Activated CD4-positive, alpha-beta T cell treated with anti-CD3 and anti-CD28 coated beads, Interleukin-2, amount 10 ng/mL, durations not matched to agents 24 days and 14 days (primary cell): ENCODE measurements at places on chromosomes 4 and X.

GRCh38 chrX:119007189-119007770 is 32.9 kb downstream of the LONRF3 start:
- H3K27ac ChIP-seq: no peak overlapping the region
- H3K27me3 ChIP-seq: no peaks in the 10 kb centered on the region
- no peaks in the 10 kb centered on the region for H3K36me3 ChIP-seq
- H3K4me1 ChIP-seq: no peaks in the 10 kb centered on the region
- no peak for DNase-seq

DNA sequence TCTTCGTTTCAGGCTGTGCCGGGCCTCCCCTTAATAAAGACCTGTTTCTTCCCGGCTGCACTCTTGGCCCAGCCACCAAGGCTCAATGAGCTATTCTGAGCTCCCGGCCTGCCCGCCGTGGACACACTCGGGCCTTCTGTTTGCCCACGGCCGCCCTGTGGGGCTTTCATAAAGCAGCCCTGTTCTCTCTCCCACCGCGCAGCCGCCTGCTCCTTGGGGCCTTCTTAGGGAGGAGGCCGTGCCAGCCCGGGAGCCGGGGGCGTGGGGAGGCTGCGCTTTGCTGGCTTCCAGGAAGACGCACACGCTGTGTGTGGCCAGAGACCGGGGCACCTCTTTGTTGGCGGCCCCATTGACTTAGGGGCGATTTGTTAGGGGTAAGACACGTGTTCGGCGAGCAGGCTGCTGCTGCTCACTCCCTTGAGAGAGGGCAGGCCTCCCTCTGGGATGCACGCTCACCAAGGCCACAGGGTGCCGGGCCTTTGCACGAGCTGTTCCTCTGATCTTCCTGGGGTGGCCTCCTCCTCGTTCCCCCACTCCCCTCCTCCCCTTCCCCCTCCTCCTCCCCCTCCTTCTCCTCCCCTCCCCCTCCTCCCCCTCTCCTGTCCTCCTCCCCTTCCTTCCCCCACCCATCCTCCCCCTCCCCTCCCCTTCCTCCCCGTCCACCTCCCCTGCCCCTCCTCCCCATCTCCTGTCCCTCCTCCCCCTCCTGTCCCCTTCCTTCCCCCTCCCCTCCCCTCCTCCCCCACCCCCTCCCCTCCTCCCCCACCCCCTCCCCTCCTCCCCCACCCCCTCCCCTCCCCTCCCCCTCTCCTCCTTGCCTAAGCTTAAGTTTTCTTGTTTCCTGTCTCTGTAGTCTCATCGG is 11.3 kb downstream of the BLOC1S4 start:
- peak overlapping the region; percentile 12 for H3K4me3 ChIP-seq
- H3K36me3 ChIP-seq: no peaks in the 10 kb centered on the region
- DNase-seq: no peak
- H3K27me3 ChIP-seq: no peaks in the 10 kb centered on the region
- peak overlapping the region; percentile 58 for H3K27ac ChIP-seq

GRCh38 chr4:137961051-137961438 is 281.1 kb downstream of the SLC7A11 start:
- no peak for DNase-seq
- no peaks in the 10 kb centered on the region for H3K27me3 ChIP-seq
- H3K27ac ChIP-seq: no peak overlapping the region

- no peaks in the 10 kb centered on the region for H3K4me1 ChIP-seq
- no peaks in the 10 kb centered on the region for H3K36me3 ChIP-seq
- no peak overlapping the region for H3K27ac ChIP-seq
- no peaks in the 10 kb centered on the region for H3K27me3 ChIP-seq
- H3K4me3 ChIP-seq: no peak overlapping the region
These were observed 2023.7 kb downstream of the ARAP2 start for GRCh38 chr4:34220601-34221000.

GRCh38 chr4:123776267-123776666 is 379.7 kb downstream of the SPRY1 start:
- no peak overlapping the region for H3K27ac ChIP-seq
- H3K4me1 ChIP-seq: peaks cover 2% of the 10 kb centered on the region
- H3K27me3 ChIP-seq: peaks cover 4% of the 10 kb centered on the region
- no peak overlapping the region for H3K4me3 ChIP-seq

- no peak overlapping the region for H3K4me3 ChIP-seq
- DNase-seq: no peak
- no peaks in the 10 kb centered on the region for H3K4me1 ChIP-seq
- no peak overlapping the region for H3K27ac ChIP-seq
These were observed 154.4 kb downstream of the EFHC2 start for GRCh38 chrX:44189116-44189515.

GRCh38 chrX:149540621-149541520 is at the start of gene EOLA1:
TSS of gene EOLA1 (plus strand) at chrX:149541012. CDS start at chrX:149545631, 4,619 bp downstream.
- peak within 1 kb of the TSS; percentile 100 for H3K27ac ChIP-seq
- peaks cover 6% of the 10 kb centered on the region for H3K36me3 ChIP-seq
- DNase-seq: peak; percentile 93
- no peaks in the 10 kb centered on the region for H3K27me3 ChIP-seq

DNA sequence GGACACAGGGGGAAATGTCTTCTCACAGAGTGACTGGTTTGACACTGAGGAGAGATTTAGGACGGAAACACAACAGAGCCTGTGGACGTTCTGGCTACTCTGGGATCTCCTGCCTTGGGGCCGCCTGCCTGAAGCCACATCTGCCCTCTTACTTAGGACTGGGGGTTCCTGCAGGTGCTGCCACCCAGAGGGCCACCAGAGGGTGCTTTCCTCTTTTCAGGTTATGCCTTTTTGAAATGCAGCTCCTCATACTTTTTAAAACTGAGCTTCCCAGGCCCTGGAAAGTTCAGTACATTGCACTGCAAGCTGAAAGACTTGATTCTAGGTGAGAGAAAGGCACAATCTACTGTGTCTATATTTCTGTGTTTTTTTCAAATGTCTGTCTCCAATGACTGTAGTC is 92.2 kb upstream of the PGRMC2 start:
- no peaks in the 10 kb centered on the region for H3K27me3 ChIP-seq
- DNase-seq: no peak
- no peaks in the 10 kb centered on the region for H3K36me3 ChIP-seq
- no peak overlapping the region for H3K27ac ChIP-seq
- no peak overlapping the region for H3K4me3 ChIP-seq

- H3K27me3 ChIP-seq: peaks cover 27% of the 10 kb centered on the region
- no peak overlapping the region for H3K4me3 ChIP-seq
- H3K27ac ChIP-seq: no peak overlapping the region
- H3K36me3 ChIP-seq: no peaks in the 10 kb centered on the region
- H3K4me1 ChIP-seq: no peaks in the 10 kb centered on the region
- no peak for DNase-seq
These were observed 77.1 kb downstream of the EIF4E start for GRCh38 chr4:98851806-98852205.

- peaks cover 25% of the 10 kb centered on the region for H3K36me3 ChIP-seq
- DNase-seq: no peak
- H3K27ac ChIP-seq: no peak overlapping the region
- peaks cover 7% of the 10 kb centered on the region for H3K4me1 ChIP-seq
- no peaks in the 10 kb centered on the region for H3K27me3 ChIP-seq
- H3K4me3 ChIP-seq: no peak overlapping the region
These were observed 44.5 kb downstream of the ANKRD17 start for GRCh38 chr4:73213916-73214653.

DNA sequence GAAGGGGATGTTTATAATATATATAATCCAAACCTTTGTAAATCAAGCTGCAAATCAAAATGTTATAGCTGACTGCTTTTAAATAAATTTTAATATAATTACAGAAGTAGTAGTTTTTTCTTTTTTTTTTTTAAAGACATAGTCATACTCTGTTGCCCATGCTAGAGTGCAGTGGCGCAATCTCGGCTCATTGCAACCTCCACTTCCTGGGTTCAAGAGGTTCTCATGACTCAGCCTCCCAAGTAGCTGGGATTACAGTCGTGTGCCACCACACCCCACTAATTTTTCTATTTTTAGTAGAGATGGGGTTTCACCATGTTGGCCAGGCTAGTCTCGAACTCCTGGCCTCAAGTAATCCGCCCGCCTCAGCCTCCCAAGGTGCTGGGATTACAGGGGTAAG is 178.7 kb downstream of the FBXW7 start:
- H3K4me1 ChIP-seq: peaks cover 19% of the 10 kb centered on the region
- H3K4me3 ChIP-seq: no peak overlapping the region
- H3K36me3 ChIP-seq: peaks cover 2% of the 10 kb centered on the region
- DNase-seq: no peak
- H3K27ac ChIP-seq: no peak overlapping the region

GRCh38 chr4:1326751-1327525 is 20.1 kb upstream of the UVSSA start:
- no peaks in the 10 kb centered on the region for H3K27me3 ChIP-seq
- H3K36me3 ChIP-seq: peaks cover 19% of the 10 kb centered on the region
- DNase-seq: no peak
- H3K4me1 ChIP-seq: peaks cover 21% of the 10 kb centered on the region
- H3K27ac ChIP-seq: no peak overlapping the region
- no peak overlapping the region for H3K4me3 ChIP-seq

DNA sequence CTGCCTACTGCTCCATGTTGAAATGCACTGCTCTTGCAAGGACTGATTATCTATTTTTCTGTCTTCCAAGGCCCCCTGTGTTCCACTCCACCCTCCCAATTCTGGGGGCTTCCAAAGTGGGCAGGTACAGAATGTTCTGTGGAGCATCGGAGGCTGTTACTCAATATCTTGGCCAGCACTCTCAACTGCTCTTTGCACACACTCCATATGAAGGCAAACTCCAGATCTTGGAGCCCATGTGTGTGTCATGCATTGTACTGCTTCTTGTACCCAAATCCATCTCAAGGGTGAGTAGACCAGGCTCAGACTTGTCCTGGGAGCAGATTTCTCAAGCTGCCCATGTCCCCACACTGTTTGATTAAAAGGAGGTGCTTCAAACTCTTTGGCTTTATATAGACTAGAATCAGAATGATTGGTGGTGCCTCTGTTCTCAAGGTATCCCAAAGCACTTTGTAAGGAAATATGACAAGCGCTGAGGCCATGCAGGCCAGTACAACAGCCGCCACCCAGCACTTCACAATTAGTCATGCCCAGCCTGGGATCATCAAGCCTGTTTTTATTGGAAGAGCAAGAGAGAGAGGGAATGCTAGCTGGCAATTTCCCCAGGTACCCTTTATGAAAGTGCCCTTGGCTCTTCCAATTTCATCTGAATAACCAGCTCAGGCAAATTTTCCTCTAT is 44.3 kb downstream of the AR start:
- H3K4me1 ChIP-seq: no peaks in the 10 kb centered on the region
- no peak overlapping the region for H3K27ac ChIP-seq
- no peaks in the 10 kb centered on the region for H3K27me3 ChIP-seq
- DNase-seq: no peak
- H3K4me3 ChIP-seq: no peak overlapping the region
- H3K36me3 ChIP-seq: no peaks in the 10 kb centered on the region

DNA sequence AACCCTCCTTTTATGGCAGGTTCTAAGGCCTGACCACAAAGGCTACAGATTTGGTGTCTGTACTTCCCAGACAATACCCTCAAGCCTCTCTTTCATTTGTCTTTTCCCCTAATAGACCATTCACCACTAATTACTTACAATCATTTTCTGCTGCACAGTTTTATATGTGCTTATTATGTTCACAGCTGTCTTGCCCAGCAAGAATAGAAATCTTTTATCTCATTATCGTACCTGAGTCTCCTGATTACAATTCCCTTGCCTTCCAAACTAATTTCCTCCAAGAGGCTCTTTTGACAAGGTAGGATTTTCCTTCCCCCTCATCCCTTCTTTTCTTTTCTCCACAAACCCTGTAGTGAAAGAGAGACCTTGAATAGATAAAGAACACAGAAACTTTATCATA is 352.5 kb upstream of the FMR1 start:
- no peaks in the 10 kb centered on the region for H3K4me1 ChIP-seq
- H3K27ac ChIP-seq: no peak overlapping the region
- no peak overlapping the region for H3K4me3 ChIP-seq
- no peak for DNase-seq
- no peaks in the 10 kb centered on the region for H3K27me3 ChIP-seq

DNA sequence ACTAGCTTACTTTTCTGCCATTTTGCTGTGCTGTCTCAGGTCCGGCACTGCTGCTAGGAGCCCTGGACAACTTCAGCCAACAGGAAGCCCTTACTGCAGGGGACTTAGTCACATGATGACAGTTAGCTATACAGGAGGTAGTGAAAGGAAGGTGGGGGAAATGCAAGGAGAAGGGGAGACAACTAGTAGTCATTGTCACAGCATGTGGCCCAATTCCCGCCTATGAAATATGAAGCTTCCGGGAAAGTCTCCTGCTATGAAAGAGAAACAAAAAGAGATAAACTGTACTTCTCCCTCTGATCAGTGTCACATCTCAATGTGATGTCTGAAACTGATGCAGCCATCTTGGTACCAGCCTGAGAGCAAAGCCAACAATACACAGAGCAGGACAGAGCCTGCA is 71.6 kb downstream of the AMELX start:
- no peak overlapping the region for H3K4me3 ChIP-seq
- no peak overlapping the region for H3K27ac ChIP-seq
- no peaks in the 10 kb centered on the region for H3K27me3 ChIP-seq
- no peak for DNase-seq
- no peaks in the 10 kb centered on the region for H3K4me1 ChIP-seq

DNA sequence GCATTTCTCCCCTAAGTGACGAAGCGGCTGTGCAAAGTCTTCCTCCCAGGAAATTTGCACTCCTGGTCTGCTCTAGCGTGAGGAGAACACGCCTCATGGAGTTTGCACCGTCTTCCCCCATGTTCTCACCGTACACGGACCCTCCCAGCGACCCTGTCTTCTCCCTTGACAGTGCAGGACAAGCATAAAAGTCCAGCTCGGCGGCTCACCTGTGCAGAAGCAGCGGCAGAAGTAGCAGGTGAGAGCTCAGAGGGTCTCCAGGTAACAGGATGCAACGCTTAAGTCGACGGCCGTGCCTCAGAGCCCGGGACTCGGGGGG is 314 bp downstream of the P2RY8 start:
- H3K36me3 ChIP-seq: peaks cover 8% of the 10 kb centered on the region
- no peak for DNase-seq
- peak overlapping the region; percentile 88 for H3K4me3 ChIP-seq
- peak overlapping the region; percentile 98 for H3K27ac ChIP-seq
- peaks cover 15% of the 10 kb centered on the region for H3K4me1 ChIP-seq

DNA sequence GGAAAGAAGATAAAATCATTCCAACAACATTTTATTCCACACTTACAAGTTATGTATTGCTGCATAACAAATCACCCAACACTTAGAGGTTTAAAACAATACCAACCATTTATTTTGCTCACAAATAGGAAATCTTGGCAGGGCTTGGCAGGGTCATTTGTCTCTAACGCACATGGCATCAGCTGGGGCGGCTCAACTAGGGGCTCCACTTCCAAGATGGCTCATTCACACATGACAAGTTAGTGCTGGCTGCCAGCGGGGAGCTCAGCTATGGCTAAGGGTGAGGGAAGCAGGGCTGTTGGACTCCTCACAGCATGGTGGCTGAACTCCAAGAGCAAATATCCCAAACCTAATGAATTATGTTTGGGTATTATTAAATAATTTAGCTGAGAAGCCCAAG is 377.0 kb downstream of the ZNF674 start:
- DNase-seq: no peak
- H3K27ac ChIP-seq: no peak overlapping the region
- no peaks in the 10 kb centered on the region for H3K4me1 ChIP-seq
- no peak overlapping the region for H3K4me3 ChIP-seq

DNA sequence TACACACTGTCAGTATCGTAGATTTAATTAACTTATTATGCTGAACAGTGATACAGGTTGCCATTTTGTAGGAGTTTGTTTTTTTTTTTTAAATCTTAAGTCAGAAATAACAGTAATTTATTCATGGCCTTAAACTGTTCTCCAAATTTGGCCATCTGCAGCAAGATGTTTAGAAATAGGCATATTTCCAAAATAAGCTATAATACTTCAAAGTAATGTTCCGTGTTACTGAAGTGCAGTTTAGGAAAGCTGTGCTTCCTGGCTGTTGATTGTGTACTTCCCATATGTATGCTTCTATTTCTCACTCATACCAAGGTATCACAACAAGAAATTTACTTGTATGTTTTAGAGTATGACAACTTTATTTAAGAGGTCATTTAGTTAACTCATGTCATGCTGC is 28.9 kb downstream of the CPEB2 start:
- no peaks in the 10 kb centered on the region for H3K27me3 ChIP-seq
- no peak for DNase-seq
- H3K27ac ChIP-seq: no peak overlapping the region
- peaks cover 39% of the 10 kb centered on the region for H3K36me3 ChIP-seq
- H3K4me1 ChIP-seq: peaks cover 22% of the 10 kb centered on the region
